CD8-positive, alpha-beta memory T cell (primary cell): ENCODE measurements at places on chromosomes 4 and X. TPM values are rescaled to one million over a fixed set of nuclear protein-coding genes. Genes with fewer than 3 reads are reported as not detected.

DNA sequence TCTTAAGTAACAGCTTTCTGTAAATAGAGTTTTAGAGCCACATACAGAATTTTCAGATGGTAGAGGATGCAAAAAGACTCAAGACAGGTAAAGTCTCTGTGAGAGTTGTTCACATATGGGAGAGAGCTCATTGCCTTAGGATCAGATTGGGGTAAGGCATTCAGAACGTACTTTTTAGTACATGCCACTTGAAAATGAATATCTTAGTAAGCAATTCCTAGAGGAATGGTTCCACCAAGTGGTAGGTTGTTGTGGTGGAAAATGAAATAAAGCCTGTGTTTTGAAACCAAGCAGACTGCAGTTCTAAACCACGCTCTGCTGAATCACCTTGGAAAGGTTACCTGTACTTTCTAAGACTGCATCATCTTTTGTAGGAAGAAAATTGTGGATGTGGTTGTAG lies 547.0 kb upstream of the LCORL start:
- DNase-seq, result no peak

DNA sequence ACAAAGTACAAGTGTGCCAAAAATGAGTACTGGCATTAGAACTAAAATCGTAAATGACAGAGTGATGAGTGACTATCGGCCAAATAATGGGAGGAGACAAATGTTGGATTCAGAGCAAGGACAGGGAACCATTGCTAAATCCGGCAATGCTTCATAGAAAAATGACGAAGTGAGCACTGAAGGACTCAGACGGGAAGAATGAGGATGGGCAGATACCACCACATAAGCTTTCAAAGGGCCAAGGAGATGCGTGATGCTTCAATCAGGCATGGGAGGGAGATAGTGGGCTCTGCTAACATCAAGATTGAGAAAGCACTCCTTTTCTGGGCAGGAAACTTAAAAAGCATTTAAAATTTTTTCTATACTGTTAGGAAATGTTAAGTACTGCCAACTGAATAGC lies 21.6 kb downstream of the RBBP7 start:
- no peak for DNase-seq

DNA sequence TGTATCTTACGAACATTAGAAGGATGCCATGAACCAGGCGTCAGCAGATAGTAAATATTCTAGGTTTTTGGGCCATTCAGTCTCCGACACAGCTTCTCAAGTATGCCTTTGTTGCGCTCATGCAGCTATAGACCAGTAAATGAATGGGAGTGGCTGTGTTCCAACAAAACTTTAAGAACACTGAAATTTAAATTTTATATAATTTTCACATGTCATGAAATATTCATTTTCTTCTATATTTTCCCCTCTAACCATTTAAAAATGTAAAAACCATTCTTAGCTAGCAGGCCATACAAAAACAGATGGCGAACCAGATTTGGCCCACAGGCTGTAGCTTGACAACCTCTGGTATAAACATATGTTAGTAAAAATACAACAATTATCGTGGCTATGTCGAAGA lies 151.8 kb upstream of the KIT start:
- no peak for DNase-seq

DNA sequence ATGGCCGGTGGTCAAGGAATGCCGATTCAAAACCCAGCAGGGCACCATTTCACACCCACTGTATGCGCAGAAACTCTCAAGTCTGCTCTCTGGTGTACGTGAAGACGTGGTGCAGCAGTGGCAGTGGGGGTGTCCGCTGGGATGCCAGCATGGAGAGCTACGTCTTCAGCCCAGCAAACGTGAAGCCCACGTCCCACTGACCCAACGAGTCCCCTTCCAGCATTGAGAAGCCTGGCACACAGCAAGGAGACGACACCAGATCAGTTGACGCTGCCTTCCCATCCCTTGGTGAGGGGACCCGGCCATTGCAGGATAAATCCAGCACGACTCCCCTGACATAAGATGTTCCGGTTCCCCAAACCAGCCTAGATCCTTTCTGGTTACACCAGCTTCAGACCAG lies 2.2 kb upstream of the PLXNB3 start:
- no peak for DNase-seq

DNA sequence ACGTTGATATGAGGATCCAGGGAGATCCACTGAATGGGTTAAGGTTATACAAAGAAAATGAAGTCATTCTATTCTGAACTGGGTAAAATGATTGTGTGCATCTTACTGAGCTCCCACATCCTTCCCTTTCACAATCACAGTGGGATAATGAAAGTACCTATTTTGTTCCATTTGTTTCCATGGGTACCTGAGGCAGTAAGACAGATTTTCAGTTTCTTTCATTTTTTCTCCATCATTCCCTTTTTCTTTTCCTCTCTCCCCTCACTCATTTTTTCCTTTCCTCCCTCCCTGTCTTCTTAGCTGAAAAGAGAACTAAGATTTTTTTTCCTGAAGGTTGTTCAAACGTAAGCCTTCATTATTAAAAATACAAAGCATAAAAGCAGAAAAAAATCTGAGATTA lies 4.6 kb downstream of the GRIA2 start:
- DNase-seq, result no peak

DNA sequence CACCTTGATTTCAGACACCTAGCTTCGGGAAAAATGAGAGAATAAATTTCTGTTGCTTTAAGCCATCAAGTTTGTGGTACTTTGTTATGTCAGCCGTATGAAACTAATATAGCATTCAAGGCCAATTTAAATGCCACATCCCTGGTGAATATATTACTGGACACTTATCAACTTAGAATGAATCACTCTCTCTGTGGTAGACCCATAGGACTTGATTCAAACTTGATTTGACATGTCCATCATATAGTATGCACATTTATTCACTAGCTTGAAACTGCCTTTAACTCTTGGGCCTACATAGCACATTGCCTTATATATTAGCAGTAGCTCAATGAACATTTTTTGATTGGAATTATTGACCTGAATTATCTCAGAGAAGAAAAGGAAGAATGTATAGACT lies 172.3 kb downstream of the ADGRA3 start:
- no peak for DNase-seq

DNA sequence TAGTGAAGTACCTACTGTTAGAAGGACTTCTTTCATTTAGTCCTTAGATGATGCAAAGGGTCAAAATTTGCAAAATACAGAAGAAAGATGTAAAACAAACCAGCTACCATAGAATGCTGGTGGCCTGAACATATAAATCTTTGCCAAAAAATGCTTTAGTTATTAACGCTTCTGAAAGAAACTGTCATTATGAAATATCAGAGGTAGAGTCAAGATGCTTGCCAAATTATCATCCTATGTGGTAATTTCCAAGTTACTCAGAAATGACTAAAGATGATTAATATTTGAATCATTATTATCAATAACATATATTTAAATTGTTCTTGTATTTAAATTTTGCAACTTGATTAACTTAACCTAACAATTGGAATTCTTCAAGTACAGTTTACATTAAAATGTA lies 588.4 kb upstream of the FAM241A start:
- DNase-seq, result no peak

DNA sequence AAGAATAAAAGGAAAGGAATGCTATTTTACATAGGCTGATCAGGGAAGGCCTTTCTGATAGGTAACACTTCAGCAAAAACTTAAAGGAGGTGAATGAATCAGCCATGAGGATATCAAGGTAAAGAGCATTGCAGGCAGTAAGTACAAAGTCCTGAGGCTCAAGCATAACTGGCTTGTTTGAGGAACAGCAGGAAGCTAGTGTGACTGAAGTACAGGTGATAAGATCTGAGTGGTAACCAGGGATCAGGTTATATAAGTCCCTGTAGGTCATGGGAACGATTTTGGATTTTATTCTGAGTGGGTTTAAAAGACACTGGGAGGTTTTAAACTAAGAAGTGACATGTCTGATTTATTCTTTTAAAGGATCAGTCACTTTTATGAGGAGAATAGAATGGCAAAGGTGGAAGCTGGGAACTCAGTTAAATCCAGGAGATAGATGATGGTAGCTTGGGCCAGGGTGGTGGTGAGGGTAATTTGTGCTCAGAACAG lies 47.1 kb upstream of the THOC2 start:
- no peak for DNase-seq

DNA sequence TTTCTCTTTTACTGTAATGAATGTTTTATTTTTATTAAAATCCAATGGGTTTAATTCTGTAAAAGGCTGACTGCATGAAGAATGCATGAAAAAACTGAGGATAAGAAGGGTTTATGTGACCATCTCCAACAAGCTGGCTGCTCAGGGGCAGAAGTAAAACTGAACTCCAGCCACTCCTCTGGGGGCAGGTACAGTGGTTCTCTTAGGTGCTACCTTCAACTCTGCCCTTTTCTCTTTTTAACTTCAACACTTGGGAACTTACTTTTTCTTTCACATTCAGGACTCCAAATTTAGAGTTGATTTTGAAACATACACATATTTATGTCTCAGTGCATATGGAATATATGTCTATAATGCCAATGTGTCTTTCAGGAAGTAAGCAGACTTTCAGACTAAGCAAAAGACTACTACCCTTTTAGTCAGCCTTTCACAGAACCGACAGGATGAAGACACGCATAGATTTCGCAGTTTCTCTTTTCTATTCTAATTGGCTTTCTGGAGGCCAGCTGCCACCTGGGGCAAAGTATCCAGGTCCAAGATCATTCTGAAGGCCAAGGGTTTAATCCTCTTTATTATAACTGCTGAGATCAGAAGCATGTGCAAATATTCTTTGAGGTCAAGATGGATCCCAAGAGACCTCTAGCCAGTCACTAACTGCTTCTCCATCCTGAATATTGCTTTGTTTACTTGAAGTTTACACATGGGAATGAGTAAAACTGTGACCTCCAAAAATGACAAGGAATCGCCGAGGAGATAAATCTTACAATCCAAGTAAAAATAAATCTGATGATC lies 30.7 kb downstream of the HS3ST1 start:
- DNase-seq, result no peak

DNA sequence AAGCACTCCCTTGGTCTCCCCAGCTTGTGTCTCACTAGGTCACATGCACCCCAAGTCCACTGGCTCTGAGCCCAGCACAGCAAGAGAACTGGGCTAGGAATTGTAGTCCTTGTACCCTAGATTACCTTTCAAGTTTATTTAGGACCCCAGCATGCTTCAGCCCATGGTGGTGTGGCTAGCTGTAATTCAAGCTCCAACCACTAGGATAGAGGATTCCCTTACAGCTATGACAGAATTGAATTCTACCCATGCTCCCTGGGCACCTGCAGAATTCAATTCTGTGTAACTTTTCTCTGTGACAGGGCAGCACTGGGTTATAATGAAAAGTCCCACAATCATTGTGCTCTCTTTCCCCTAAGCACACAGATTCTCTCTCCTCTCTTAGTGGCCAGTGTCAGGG lies 253.8 kb upstream of the DMD start:
- DNase-seq, result no peak

GRCh38 chr4:3252831-3253641 lies 4.1 kb downstream of the MSANTD1 start:
- no peak for DNase-seq

DNA sequence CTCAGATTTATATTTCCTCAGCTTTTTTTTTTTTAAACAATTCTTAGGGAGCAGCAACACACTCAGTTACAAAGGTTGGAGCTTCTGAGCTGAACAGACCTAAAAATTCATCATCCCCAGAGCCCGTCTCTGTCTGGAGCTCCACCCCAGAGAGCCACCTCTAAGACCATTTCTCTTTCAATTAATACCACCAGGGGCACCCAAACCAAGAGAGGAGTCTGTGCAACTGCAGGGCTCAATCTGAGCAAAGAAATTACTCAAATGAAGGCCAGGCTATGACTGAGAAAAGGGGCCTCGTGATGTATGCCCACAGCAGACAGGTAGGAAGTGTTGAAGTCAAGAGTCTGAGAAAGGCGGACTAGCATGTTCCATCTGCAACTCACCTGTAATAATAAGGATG lies 95.5 kb downstream of the C4orf51 start:
- DNase-seq, result no peak

DNA sequence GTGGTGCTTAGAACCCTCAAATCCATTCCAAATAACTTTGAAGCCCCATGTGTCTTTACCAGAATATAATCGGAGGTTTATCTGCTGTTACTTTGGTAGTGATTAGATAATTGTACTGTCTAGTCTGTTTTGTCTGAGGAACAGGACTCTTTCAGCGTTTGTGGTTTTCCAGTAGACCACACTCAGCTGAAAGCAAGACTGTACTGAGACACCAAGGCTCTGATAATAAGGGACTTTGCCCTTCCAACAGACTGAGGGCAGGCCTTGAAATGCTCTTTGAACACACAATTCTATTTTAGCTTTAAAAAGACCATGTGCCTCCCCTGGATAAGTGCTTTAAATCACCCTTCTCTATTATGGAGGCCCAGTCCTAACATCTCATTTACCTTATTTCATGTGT lies 76.1 kb downstream of the KLHL8 start:
- DNase-seq, result no peak

DNA sequence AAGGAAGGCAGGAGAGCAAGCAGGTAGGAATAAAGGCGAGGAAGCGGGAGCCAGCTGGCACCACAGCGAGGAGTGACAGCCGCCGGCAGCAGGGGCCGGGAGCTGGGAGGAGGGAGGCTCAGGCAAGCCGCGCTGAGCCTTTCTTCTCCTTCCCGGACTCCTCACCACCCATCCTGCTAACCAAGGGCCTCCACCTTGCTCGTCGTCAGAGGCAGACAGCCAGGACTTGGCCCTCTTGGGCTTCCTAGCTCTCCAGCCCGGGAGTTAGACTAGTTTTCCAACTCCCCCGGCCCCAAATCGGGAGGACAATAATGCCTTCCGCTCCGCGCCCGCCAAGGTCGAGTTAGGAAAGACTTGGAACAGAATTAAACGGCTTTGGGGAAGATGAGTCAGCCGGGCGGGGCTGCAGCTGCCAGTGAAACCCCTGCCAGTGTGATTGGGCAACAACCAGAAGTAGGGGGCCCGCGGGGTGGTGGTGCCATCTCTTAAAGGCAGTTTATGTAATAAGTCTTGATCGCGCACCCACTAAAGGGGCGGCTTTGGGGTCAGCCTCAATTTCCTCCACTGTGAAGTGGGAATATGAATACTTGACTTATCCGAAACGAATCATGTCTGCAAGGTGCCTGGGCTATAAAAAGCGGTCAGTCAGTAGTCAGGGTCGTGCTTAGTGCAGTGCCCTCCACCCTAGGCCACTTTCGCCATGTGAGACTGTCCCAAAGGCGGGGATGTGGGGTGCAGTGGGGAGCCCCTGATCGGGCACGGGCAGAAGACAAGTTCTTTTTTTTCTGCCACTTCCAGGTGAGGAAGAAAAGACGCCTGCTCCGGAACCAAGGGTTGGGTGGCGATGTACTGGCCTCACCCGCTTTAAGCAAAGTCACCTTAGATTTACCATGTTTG lies 6.7 kb upstream of the HSD17B10 start:
- no peak for DNase-seq

DNA sequence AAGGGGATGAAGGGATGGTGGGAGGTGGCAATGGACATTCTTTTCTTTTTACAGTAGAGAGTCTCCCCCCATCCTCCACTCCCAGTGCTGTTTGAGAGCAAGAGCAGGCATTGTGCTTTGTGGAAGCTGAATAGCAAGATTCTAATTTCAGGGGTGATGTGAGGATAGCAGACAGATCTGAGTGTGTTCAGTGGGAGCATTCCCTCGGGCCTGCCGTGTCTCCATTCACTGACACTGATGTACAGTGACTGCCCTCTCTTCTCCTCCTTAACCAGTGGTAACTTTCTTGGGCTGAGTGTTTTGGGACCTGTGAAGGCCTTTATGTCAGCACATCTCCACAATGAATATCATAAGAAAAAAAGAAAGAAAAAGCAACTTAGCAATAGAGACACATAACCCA lies 396.6 kb upstream of the RPS6KA3 start:
- DNase-seq, result no peak

Gene NPY1R
- not detected for total RNA-seq

Gene CAPN6
- not detected for total RNA-seq

Gene SPATA4
- not detected for total RNA-seq

Gene SOWAHD
- total RNA-seq, result 0.33 TPM

Gene NUDT11
- total RNA-seq, result 1.6 TPM

Gene NKX3-2
- total RNA-seq, result not detected

Gene HEPH
- total RNA-seq, result not detected

Gene CDKL2
- 0.37 TPM for total RNA-seq
